ENCODE measurements at places on chromosomes 6 and 20.
A peak's percentile ranks its signal among the peaks of the same experiment; 100 is the strongest.

GRCh38 chr20:63067721-63068560 lies 61.2 kb upstream of the BHLHE23 start:
- no peak for DNase-seq

DNA sequence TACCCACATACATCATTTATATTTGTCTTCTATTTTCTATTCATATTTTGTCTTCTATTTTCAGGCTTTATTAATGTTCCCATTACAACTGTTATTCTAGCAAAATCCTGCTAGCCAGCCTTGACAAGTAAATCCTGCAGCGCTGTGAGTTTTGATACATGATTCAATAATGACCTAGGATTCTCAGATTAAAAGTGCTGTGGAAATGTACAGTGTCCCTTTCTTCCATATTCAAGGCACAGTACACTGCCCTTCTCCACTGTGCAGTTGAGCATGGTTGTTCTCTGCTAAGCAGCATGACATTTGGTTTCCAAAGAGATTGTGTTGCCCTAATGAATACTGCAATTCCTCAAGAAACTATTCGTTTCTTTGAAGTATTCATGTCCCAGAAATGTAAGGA lies 5.8 kb upstream of the HEY2 start:
- no peak for DNase-seq

- DNase-seq = peak; percentile 77
Measured at GRCh38 chr6:12957321-12958051, 240.9 kb downstream of the PHACTR1 start.

DNA sequence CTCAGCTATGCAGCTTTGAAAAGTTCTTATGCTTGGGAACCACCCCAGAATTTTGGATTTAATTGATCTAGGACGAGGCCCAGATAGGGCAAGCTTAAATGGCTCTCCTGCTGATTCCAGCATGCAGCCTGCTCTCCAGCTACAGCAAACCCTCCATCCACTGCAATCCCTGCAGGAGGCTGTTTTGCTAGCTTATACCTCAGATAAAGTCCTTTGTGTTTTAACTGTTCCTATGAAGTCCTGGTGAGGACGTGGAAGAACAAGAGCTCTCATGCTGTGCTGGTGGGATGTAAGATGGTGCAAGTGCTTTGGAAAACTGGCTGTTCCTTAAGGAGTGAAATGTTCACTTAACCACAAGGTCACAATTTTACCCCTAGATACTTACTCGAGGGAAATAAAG lies 25.5 kb upstream of the NXT1 start:
- DNase-seq = no peak

DNA sequence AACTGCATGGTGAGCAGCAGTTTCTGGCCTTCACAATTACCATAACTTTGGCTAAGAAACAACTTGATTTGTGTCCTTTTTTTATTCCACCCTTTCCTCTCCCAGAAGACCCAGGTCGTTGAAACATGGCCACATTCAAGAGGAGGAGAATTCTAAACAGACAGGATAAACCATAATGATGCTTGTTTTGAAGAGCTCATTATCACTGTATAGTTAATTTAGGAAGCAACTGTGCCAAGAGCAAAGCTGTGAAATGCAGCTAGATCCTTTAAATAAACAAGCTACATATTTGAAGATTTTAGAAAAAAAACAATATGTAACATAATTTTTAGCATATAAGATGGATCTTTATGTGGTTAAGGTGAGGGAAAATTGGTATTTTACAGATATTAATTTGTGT lies 104.5 kb downstream of the KLHL32 start:
- DNase-seq = no peak

- DNase-seq = no peak
Measured at GRCh38 chr20:32052778-32053362, 828 bp downstream of the HCK start.

DNA sequence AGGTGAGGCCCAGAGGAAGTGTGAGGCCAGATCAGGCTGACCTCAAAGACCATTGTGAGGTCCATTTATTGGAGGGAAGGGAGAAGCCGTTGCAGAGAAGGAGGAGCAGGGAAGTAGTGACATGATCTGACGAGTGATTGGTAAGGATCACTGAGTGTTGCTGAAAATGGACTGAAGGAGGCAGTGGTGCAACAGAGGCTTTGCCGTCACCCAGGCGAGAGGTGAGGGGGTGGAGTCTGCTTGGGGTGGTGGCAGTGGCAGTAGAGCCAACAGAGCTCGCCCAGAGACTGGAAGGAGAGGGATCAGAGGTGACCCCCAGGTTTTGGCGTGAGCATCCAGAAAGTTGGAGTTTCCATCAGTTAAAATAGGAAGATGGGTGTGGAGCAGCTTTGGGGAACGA lies 67.9 kb upstream of the CLDN20 start:
- no peak for DNase-seq

DNA sequence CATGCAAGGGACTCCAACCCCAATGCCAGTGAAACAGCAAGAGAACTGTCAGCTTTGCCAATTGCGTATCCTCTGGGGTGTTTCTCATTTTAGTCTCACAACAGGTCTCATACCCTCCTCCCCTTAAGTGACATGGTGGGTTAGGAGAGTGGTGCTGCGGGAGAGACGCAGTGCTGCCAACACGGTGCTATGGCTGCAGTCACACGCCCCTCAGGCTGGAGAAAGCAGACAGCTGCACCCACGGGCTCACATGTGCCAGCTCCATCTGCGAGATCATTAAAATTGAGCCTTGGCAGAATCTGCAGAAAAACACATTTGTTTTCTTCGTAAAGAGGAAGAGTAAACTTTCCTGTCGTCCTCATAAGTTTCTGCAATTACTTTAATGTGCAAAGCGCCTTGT lies 114.7 kb downstream of the ANKRD60 start:
- no peak for DNase-seq

DNA sequence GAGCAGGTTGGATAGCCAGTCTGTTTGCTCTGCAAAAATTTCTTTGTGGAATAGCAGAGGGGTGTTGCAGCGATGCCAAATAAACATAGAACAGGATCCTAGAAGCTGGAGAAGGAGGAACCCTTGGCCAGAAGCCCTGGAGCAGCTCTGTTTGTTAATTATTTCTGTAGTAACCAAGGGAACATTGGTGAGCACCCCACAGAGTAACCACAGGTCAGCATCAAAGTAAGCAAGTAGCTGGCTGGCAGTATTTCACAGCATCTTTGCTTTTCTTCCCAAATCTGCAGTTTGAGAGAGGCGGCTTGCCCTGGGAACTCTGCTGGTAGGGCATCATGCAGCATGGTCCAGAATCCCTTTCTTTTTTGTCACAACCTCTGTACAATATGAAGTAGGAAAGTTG lies 12.7 kb upstream of the APMAP start:
- DNase-seq = peak; percentile 75
